Left colon (tissue), 2 donors: ENCODE measurements at places on chromosomes 6 and 20. TPM values are rescaled to one million over a fixed set of nuclear protein-coding genes. Genes with fewer than 3 reads are reported as not detected.

DNA sequence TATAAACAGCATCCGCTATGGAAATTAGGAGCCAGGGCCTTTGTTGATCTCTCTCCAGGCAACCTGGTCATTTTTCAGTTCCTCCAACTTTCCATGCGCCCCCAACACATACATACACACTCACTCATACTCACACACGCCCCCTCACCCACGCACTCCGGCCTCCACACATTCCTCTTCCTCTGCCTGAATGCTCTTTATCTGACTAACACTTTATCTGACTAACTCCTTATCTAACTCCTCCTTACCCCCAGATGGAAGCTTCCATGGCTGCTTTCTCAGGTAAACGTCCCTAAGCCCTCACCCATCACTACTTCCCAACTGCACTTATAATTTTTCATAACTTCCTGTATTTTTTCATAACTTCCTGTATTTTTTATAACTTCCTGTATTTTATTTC is 17.4 kb downstream of the CASS4 start:
- no peak for DNase-seq

GRCh38 chr20:37108676-37109075 is 12.9 kb upstream of the RBL1 start:
- DNase-seq = no peak

GRCh38 chr6:3977875-3978711 is 100.8 kb downstream of the FAM217A start:
- DNase-seq = no peak

DNA sequence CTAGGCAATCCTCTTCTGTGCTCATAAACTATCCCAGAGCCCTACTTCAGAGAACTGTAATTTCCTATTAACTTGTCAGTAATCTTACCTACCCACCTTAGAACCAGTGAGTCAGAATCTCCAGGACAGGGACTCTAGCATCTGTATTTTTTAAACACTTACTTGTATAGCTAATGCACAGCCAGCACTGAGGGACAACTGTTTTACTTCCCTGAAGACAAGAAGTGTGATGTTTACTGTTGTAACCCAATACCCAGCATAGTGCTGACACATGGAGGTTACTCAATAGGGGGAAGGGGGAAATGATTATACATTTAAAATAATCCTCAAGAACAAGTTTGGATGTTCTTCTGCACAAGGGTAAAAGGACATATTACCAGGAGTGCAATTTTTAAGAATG is 130.8 kb downstream of the BTBD9 start:
- no peak for DNase-seq

- no peak for DNase-seq
These were observed 20.0 kb upstream of the BEND6 start for GRCh38 chr6:56934876-56935275.

GRCh38 chr6:78867020-78867369 is 356 bp upstream of the IRAK1BP1 start:
- no peak for DNase-seq

DNA sequence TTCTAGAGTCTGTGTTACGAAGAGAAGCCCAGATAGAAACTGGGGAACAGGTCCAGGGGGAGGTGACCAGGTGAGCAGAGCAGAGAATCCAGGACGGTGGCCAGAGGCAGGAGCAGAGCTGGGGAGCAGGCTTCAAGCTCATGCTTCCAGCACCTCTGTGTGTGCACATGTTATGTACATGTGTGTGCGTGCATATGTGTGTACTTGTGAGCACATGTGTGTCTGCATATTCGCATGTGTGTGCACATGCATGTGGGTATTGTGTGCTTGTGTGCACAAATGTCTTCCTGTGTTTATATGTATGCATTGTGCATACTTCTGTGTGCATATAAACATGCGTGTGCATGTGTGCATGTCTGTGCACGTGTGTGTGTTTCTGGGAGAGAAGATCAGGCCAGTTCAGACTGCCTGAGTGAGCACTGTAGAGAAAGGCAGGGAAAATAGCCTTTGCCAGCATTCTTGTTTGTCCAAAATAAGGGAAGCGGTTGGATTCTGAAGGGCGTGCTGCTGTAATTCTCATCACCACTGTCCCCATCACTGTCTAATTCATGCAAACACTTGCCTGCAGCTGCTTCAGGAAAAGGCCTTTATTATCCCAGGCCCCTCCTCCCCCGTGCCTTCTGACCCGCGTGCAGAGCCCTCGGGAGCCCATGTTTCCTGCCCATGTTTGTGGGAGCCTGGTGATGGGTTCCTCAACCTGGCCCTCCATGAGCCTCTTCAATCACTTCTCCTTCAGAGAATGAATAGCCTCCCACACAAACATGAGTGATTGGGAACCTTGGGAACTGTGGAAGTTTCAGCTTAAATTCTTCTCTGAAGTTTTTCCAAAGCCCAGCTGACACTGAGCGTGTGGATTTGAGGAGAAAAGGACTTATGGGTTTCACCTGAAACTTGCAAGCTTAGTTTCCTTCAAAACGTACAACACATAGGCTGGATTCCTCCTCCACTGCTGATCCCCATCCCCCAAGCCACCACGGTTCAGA is 161.7 kb upstream of the AFDN start:
- DNase-seq = no peak

The TAPBP gene
- total RNA-seq = 229 TPM

The AKAP12 gene
- total RNA-seq = 25.2 TPM

The SLC22A3 gene
- total RNA-seq = 2.0 TPM

The KCNK5 gene
- 52.9 TPM for total RNA-seq

The TSBP1 gene
- total RNA-seq = not detected
